Tongue (tissue), 3 donors: ENCODE measurements at places on chromosomes 11 and 22.

DNA sequence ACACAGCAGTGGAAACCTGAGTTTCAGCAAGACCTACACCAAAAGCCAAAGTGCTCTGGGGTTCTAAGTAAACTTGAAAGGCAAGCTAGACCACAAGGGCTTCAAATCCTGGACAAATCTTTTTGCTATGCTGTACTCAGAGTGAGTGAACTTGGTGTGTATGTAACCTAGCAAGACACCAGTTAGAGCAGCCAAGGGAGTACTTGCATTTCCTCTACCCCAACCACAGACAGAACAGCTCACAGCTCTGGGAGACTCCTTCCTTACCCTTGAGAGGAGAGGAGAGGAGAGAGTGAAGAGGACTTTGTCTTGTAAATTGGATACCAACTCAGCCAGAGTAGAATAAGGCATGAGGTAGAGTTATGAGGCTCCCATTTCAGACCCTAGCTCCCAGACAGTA, 71.4 kb downstream of the CTSC start:
- DNase-seq, result no peak

GRCh38 chr22:27591060-27591459, 210.5 kb downstream of the MN1 start:
- DNase-seq, result no peak

GRCh38 chr11:47136327-47136726, 40.4 kb downstream of the ARFGAP2 start:
- DNase-seq, result no peak

DNA sequence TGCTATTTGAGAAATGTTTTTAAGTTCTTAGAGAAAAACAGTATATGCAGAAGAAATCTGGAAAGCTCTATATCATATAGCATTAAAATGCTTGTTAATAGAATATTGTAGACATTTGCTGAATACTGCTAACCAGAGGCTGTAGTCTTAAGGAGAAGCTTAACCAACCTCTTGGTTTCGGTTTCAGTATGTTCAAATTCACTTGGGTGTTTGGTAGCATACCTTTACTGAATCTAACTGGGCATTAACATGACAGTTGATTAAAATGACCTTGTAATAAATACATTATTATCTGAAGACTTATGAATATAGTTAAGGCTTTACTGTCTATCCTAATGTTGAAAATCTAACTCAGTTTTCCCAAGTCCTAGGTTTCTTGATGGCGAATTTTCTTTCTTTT, 5.4 kb downstream of the PCF11 start:
- DNase-seq, result no peak

DNA sequence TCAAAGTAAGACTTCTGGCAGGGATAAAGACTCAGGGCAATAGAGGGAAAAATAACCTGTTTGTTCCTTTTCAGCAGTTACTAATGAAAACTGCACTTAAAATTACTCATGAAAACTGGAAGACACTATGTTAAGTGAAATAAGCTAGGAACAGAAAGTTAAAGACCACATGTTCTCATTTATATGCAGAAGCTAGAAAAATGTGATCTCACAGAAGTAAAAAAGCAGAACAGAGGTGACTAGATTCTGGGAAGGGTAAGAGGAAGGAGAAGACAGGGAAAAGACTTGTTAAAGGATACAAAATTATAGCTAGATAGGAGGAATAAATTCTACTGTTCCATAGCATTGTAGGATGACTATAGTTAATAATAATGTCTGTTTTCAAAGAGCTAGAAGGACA, 22.2 kb downstream of the HPS5 start:
- no peak for DNase-seq

DNA sequence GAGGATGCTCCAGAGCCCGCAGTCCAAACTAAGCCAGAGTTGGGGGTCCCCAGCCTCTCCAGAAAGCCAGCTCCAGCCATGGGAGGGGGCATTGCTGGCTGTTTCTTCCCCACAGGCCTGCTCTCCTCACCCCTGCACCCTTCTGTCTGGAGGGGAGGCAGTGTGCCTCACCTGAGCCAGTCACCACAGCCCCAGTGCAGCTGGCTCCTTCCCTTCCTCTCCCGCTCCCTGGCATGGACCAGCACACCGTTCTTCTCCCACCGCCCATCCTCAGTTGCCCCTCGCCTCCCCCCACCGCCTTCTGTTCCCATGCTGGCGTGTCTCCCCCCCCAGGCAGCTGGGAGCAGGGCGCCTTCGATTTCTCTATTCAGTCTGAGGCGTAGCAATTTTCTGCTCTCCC, 110.5 kb upstream of the THY1 start:
- no peak for DNase-seq

DNA sequence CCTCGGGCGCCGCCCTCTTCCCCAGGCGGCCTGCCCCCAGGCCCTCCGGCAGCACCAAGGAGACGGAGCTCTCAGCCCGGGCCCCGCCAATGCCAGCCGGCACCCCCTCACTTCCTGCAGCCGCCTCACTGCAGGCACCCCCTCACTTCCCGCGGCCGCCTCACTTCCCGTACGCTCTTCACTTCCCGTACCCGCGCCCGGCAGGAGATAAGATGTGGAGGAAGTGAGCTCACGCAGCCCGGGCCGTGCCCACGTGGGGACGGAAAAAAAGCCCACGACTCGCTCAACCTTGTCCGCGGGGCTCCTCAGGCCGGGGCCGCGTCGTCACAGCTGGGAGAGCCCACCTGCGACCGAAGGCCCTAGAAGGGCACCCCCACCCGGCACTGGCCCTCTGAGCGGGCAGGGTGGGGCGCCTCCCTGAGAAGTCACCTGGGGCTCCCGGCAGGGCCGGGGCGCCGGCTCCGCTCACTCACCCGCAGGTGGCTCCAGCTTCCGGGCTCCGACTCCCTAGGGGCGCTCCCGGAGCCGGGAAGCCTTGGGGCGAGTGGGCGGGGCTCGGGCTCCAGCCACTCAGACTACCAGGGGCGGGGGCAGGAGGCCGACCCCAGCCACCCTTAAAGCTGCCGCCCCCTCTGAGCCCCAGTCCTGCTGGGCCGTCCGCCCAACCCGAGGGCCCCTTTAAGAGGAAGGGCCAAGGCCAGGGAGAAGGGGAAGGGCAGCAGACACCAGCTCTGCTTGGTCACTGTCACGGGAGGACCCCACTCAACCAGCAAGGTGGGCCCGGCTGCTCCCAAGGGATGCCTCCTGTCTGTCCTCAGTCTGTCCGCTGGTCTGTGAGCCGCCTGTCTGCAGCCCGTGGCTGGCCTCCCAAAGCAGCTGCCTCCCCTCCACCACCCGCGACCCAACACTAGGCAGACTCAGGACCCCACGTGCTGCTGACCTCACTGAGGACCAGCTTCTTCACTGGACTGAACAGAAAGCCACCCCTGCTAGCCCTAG, 31.4 kb downstream of the PISD start:
- peak; percentile 77 for DNase-seq

GRCh38 chr22:34897126-34897525, 168.8 kb upstream of the ISX start:
- no peak for DNase-seq

- DNase-seq, result peak; percentile 43
Measured at GRCh38 chr22:24685531-24686190, 82.7 kb downstream of the GGT1 start.

GRCh38 chr11:63883791-63884190, 33.2 kb downstream of the RCOR2 start:
- no peak for DNase-seq

GRCh38 chr11:12318791-12319438, 58.5 kb upstream of the PARVA start:
- DNase-seq, result peak; percentile 82

DNA sequence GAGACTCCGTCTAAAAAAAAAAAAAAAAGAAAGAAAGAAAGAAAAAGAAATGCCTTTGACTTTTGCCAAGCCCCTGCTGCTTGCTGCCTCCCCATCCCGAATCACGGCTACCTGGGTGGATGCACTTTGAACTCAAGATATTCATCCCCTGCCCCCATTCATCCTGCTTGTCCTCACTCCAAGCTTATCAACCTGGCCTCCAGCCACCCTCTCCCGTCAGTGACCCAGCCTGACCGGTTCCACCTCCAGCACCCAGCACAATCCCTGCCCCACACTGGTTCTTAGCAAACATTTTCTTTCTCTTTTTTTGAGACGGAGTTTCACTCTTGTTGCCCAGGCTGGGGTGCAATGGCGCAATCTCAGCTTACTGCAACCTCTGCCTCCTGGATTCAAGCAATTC, 44.4 kb downstream of the CYTH4 start:
- no peak for DNase-seq

- no peak for DNase-seq
Measured at GRCh38 chr11:119786431-119787073, 57.6 kb upstream of the NECTIN1 start.

DNA sequence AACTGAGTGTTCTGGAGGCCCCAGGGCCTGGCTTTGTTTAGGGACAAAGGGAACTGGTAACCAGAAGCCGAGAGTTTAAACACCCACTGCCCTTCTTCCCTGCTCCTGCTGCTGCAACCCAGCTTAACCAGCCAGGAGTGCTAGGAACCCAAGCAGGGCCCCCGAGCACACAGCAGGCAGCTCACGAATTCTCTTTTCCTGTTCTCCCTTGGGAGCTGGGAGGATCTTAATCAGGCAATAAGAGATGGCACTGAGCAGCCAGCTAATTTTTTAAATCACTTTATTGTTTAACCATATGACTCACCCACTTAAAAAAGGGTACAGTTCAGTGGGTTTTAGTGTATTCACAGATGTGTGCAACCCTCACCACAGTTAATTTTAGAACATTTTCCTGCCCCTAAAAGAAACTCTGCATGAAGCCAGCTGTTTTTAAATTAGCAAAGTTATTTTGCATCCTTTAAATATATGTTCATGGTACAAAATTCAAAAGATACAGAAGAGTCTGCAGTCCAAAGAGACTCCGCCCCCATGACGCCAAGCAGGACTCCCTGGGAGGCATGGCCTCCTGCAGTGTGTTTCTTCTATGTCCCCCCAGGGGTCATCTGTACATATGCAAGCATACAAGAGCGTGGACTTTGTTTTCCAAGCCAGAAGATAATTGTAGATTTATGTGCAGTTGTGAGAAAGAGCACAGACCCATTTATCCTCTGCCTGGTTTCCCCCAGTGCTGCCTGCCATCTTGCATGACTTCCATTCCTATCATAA, 18.9 kb upstream of the PPP6R3 start:
- DNase-seq, result no peak

DNA sequence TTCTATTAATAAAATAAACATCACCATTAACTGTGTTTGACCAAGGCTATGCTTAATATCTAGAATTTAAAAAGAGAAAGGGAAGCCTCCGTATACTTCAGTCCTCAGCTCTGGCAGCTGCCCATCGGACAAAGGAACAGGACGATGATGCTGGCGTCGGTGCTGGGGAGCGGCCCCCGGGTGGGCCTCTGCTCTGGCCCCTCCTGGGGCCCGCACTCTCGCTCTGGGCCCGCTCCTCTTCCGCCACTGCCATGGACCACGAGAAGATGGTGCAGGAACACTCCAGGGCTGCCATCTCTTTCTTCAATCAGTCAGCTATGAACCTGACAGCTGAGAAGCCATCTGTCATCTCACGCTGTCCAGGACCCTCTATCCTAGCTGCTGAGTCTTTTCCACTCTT, 25.3 kb downstream of the PDHX start:
- no peak for DNase-seq

- DNase-seq, result no peak
Measured at GRCh38 chr11:59076876-59077571, 9.1 kb upstream of the GLYATL1B start.

GRCh38 chr11:33692013-33692504, 8.6 kb downstream of the C11orf91 start:
- peak; percentile 85 for DNase-seq

DNA sequence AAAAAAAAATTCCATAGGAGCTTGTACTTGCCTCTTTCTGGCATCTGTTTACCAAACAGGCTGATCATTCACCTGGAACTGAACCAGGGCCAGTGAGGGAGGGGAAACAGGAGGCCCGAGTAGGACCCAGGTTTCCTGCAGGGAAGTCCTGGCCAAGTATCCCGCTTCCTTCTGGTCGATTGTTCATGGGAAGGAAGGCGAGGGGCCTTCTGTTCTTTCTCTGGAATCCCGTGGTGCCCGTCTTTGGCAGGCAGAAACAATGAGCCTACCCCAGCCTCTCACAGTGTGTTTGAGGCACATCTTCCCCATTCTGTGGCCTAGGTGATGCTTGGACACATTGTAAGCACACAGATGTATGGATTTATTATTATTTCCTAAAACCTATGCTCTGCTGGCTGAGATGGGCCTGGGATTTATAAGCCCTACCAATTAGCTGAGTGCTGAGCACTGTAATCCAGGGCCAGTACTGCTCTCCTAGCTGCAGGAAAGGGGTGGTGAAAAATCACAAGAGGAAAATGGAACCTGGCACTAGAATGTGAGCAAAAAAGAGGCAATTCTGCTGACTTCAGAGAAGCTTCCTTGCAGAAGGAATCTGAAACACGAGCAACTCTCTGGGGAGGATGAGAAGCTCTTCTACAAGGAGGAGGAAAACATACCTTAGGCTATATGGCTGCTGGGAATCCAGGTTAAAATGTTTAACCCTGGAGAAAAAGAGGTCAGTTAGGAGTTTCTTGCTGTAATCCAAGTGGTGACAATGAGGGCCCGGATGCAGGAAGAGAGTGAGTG, 53.5 kb downstream of the PRR5L start:
- DNase-seq, result no peak

GRCh38 chr11:89487016-89487415, 4.2 kb downstream of the NOX4 start:
- DNase-seq, result no peak

DNA sequence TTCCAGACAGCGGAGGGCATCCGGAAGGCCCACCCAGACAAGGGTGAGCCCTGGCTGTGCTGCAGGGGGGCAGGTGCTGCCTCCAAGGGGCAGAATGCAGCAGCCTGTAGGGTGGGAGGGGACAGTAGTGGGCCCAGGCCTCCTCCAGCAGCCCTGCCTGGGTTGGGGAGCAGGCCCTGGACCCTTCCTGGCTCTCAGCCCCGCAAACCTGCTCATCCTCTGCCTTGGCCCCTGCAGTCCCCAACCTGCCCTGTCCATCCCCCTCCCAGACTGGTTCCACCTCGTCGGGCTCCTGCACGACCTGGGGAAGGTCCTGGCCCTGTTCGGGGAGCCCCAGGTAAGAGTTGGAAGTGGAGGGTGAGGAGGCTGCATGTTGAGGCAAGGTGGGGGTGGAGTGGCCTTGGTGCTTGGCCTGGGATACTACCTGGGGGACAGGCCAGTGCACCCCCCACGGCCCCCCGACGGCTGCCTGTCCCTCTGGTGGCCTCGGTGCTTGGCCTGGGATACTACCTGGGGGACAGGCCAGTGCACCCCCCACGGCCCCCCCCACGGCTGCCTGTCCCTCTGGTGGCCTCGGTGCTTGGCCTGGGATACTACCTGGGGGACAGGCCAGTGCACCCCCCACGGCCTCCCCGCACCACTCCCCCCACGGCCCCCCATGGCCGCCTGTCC, 1.5 kb downstream of the MIOX start:
- no peak for DNase-seq

- DNase-seq, result no peak
Measured at GRCh38 chr11:210122-210802, 2.8 kb downstream of the RIC8A start.

DNA sequence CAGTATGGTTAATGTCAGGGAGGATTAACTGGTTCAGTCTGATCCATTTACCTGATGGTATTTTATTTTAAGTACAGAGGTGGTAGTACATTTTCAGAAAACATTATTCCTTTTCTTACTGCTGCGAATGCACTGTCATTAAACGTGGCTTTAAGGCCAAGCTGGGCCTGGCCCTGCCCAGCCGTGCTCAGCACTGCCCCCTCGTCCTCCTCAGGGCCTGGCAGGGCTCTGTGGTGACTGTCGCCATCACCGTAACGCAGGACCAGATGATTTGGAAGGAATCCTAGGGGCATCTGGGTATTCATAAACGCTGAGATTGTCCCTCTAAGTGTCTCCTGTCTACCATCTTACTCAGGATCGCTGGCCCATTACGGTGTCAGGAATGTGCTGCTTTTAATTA, 302.0 kb downstream of the TBC1D22A start:
- no peak for DNase-seq
